CD4-positive, alpha-beta T cell (primary cell): ENCODE measurements at places on chromosomes 4 and X. TPM values are rescaled to one million over a fixed set of nuclear protein-coding genes. Genes with fewer than 3 reads are reported as not detected.

GRCh38 chrX:66018585-66019309 is 21.1 kb downstream of the VSIG4 start:
- H3K36me3 ChIP-seq, result no peaks in the 10 kb centered on the region
- H3K4me1 ChIP-seq, result peaks cover 77% of the 10 kb centered on the region
- H3K4me3 ChIP-seq, result no peak overlapping the region
- no peak overlapping the region for H3K27ac ChIP-seq
- no peaks in the 10 kb centered on the region for H3K27me3 ChIP-seq

DNA sequence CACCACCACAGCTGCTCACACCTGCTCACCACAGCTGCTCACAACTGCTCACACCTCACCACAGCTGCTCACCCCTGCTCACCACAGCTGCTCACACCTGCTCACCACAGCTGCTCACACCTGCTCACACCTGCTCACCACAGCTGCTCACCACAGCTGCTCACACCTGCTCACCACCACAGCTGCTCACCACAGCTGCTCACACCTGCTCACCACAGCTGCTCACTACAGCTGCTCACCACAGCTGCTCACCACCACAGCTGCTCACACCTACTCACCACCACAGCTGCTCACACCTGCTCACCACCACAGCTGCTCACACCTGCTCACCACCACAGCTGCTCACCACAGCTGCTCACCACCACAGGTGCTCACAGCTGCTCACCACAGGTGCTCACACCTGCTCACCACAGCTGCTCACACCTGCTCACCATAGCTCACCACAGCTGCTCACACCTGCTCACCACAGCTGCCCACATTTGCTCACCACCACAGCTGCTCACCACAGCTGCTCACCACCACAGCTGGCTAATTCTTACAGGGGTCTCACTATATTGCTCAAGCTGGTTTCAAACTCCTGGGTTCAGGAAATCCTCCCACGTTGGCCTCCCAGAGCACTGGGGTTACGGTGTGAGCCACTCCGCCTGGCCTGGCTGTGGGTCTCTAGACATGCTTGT is 30.4 kb upstream of the CPLX1 start:
- H3K4me3 ChIP-seq, result no peak overlapping the region
- no peak for DNase-seq
- H3K27ac ChIP-seq, result peak overlapping the region; percentile 48

GRCh38 chrX:13906093-13906492 is 89.2 kb upstream of the GPM6B start:
- H3K27ac ChIP-seq, result no peak overlapping the region
- no peak for DNase-seq
- H3K4me3 ChIP-seq, result no peak overlapping the region
- no peaks in the 10 kb centered on the region for H3K4me1 ChIP-seq

DNA sequence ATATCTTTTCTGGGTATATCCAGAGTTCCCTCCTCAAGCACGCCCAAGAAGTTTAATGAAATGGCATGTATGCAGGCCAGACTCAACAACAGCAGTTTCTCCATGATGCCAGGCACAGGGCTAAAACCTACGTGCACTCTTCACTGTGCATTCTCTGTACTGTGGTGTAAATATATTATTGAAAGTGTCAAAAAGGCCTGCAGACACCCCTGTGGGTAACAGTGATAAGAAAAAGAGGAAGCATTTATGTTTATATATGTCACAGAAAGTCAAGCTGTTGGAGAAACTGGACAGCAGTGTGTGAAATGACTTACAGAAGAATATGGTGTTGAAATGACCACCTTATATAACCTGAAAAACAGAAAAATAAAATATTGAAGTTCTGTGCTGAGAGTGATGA is 29.6 kb upstream of the DCAF8L1 start:
- H3K36me3 ChIP-seq, result no peaks in the 10 kb centered on the region
- no peak overlapping the region for H3K4me3 ChIP-seq
- no peaks in the 10 kb centered on the region for H3K4me1 ChIP-seq
- no peak for DNase-seq
- no peak overlapping the region for H3K27ac ChIP-seq

DNA sequence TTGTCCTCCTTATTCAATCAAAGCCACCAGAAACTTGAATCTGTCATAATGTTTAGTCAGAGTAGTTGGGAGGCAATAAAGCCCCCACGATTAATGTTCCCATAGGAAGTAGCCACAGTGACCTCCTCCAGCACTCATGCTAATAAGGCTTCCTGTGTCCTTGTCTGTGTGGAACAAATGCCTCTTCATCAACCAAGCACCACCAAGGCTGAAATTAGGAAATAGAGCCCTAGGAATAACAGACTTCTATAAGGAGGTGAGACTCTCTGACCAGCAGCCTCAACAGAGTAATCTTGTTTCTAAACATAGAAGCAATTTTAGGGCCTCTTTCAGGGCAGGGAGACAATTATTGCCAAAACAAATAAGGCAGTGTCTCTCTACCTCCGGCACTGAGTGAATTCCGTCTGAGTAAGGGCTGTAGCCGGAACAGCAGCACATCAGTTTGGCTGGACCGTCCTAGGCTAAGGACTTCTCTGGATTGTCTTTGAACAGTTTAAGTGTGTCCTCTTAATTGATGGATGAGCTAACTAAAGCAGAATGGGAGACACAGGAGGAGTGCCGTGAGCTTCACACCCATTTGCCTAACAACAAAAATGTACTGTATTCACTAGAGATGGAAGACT is 329.2 kb upstream of the HAND2 start:
- no peak for DNase-seq
- no peaks in the 10 kb centered on the region for H3K4me1 ChIP-seq
- H3K27ac ChIP-seq, result no peak overlapping the region
- no peak overlapping the region for H3K4me3 ChIP-seq

- no peaks in the 10 kb centered on the region for H3K36me3 ChIP-seq
- DNase-seq, result no peak
- H3K4me1 ChIP-seq, result no peaks in the 10 kb centered on the region
- H3K27me3 ChIP-seq, result peaks cover 5% of the 10 kb centered on the region
- H3K4me3 ChIP-seq, result no peak overlapping the region
These were observed 211.3 kb downstream of the TENM3 start for GRCh38 chr4:182454440-182455013.

GRCh38 chrX:51155157-51155556 is 177.5 kb upstream of the NUDT10 start:
- no peaks in the 10 kb centered on the region for H3K36me3 ChIP-seq
- no peaks in the 10 kb centered on the region for H3K4me1 ChIP-seq
- no peak overlapping the region for H3K4me3 ChIP-seq
- no peak for DNase-seq
- no peak overlapping the region for H3K27ac ChIP-seq

GRCh38 chr4:181821039-181822004 is 421.9 kb upstream of the TENM3 start:
- no peaks in the 10 kb centered on the region for H3K27me3 ChIP-seq
- no peak for DNase-seq
- no peak overlapping the region for H3K4me3 ChIP-seq
- no peaks in the 10 kb centered on the region for H3K4me1 ChIP-seq
- H3K36me3 ChIP-seq, result no peaks in the 10 kb centered on the region
- no peak overlapping the region for H3K27ac ChIP-seq

- H3K4me3 ChIP-seq, result no peak overlapping the region
- H3K36me3 ChIP-seq, result no peaks in the 10 kb centered on the region
- H3K27ac ChIP-seq, result no peak overlapping the region
- H3K4me1 ChIP-seq, result no peaks in the 10 kb centered on the region
- no peaks in the 10 kb centered on the region for H3K27me3 ChIP-seq
These were observed 6.2 kb upstream of the GUCY1A1 start for GRCh38 chr4:155660436-155660835.

DNA sequence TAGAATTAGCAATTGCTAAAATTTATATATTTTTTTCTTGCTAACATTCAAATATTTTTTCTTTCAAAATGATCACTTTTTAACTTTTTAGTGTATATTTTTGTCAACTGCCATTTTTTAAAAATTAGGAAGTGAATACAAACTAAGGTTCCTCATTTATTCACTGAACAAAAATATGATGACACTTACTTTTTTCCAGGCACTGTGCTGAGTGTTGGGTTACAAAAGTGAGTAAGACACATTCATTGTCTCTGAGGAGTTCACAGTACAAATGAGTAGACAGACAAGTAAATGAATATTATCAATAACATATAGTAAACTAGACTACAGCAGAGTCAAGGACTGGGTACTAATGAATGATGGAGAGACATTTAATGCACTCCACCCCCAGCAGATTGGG is 543.5 kb downstream of the PDHA2 start:
- no peak for DNase-seq
- H3K4me3 ChIP-seq, result no peak overlapping the region
- no peaks in the 10 kb centered on the region for H3K27me3 ChIP-seq
- no peaks in the 10 kb centered on the region for H3K36me3 ChIP-seq

DNA sequence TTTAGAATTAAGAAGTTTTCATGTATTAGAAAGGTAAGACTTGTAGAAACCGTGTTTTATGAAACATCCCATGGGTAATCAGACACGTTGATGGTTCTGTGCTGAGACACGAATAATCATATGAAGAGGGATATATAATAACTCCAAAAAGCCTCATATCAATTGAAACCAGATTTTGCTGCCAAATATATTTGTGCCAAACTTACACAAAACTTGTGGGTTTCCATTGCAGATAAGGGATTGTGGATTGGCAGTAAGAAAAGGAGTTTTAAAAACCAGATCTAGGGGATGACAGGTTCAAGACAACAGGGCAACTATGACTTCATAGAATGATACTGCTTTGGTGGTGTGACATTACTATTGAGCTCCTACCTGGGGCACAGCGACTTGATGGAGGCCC is 616.1 kb downstream of the BCOR start:
- H3K27ac ChIP-seq, result no peak overlapping the region
- H3K4me1 ChIP-seq, result peaks cover 10% of the 10 kb centered on the region
- no peaks in the 10 kb centered on the region for H3K27me3 ChIP-seq
- DNase-seq, result no peak
- H3K36me3 ChIP-seq, result no peaks in the 10 kb centered on the region

- no peak for DNase-seq
- no peaks in the 10 kb centered on the region for H3K36me3 ChIP-seq
- H3K27ac ChIP-seq, result no peak overlapping the region
- H3K27me3 ChIP-seq, result no peaks in the 10 kb centered on the region
- no peaks in the 10 kb centered on the region for H3K4me1 ChIP-seq
These were observed 804.3 kb downstream of the FSTL5 start for GRCh38 chr4:161359491-161359890.

GRCh38 chr4:151876381-151876988 is 115.7 kb upstream of the GATB start:
- no peak for DNase-seq

GRCh38 chr4:4980621-4981230 is 38.5 kb downstream of the CYTL1 start:
- no peak overlapping the region for H3K4me3 ChIP-seq
- no peaks in the 10 kb centered on the region for H3K27me3 ChIP-seq
- H3K27ac ChIP-seq, result no peak overlapping the region
- no peaks in the 10 kb centered on the region for H3K4me1 ChIP-seq
- no peak for DNase-seq

- no peak within 1 kb of the TSS for H3K27ac ChIP-seq
- no peaks in the 10 kb centered on the region for H3K36me3 ChIP-seq
- no peaks in the 10 kb centered on the region for H3K27me3 ChIP-seq
These were observed at the start of gene TCEAL4 for GRCh38 chrX:103585411-103586313. Gene TCEAL4, plus strand, starts transcription at chrX:103585515. Its CDS starts 1,161 bp downstream, at chrX:103586676.

- no peak within 1 kb of the TSS for H3K27ac ChIP-seq
- no peaks in the 10 kb centered on the region for H3K4me1 ChIP-seq
- H3K27me3 ChIP-seq, result peaks cover 28% of the 10 kb centered on the region
- no peak for DNase-seq
These were observed at the start of gene IRS4 for GRCh38 chrX:108736509-108737479. Gene IRS4, minus strand, starts transcription at chrX:108736563.

HCCS gene
- 7.7 TPM for total RNA-seq

MND1 gene
- not detected for total RNA-seq

KLHL13 gene
- 0.36 TPM for total RNA-seq

WDR17 gene
- 0.64 TPM for total RNA-seq

HERC3 gene
- 63.1 TPM for total RNA-seq

ZMAT1 gene
- total RNA-seq, result 20.2 TPM

GAGE12J gene
- total RNA-seq, result not detected
